ENCODE measurements at places on chromosomes 7 and 10.
A peak's percentile ranks its signal among the peaks of the same experiment; 100 is the strongest.

- DNase-seq = no peak
These were observed 59.7 kb downstream of the PROSER2 start for GRCh38 chr10:11882646-11883375.

- DNase-seq = no peak
These were observed 239.7 kb downstream of the EMX2 start for GRCh38 chr10:117782276-117782675.

DNA sequence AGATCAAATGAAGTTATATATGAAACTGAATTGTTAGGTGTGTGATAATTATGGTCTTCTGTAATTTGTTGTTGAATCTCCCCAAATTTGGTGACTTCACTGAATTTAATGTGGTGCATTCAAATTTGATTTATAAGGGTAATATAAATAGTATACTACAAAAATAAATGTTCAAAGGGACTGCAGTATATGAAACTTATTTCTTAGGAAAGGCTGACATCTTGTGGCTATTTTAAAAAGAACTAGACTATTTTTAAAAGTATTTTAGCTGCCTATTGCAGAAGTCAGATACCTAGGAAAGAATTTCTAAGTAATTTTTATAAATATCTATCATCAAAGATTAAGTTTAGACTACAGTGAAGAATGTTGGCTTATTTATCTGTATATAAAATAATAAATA is 36.6 kb downstream of the ATRNL1 start:
- peak; percentile 8 for DNase-seq

DNA sequence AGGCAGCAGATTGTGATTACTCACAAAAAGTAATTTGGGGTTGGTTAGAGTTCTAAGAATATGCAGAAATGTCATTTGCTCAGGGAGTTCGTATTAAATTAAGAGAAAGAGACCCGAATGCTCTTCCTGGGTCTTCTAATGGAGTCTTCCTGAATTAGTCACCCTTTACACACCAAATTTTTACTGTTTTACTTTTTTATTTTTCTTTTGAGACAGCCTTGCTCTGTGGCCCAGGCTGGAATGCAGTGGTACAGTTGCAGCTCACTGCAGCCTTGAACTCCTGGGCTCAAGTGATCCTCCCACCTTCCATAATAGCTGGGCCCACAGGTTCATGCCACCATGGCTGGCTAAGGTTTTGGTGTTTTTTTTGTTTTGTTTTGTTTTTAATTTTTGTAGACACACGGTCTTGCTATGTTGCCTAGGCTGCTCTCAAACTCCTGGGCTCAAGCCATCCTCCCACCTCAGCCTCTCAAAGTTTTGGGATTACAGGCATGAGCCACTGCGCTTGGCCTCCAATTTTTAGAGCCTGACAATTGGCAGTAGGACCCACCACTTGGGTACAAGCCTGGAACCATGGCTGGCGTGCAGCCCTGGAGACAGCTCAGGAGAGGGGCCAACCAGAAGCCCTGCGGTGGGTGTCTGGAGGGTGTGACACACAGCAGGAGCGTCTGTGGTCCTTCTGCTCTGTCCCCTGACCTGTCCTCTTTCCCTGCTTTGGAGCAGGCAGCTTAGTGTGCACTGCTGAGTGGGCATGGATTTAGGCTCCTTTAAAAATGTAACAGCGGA is 16.4 kb upstream of the BHLHA15 start:
- no peak for DNase-seq

GRCh38 chr7:45921699-45922519 is 837 bp upstream of the IGFBP3 start:
- DNase-seq = no peak

DNA sequence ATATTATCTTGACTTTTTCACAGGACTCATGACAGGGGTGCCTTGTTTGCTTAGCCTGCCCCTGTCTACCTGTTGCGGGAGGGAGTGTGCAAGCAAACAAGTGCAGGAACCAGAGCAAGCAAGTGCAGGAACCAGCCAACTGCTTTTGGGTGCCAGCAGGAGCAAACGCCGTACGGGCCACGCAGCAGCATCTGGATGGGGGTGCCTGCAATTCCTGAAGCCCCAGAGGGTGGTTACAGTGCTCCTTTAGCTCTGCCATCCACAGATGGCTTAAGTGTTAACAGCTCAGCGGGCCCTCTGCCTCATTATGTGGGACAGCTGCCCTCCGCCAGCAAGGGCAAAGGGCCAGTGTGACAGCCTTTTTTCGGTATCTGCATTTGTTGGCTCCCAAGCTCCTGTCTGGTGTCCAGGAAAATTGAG is 83.5 kb downstream of the MICU1 start:
- no peak for DNase-seq

DNA sequence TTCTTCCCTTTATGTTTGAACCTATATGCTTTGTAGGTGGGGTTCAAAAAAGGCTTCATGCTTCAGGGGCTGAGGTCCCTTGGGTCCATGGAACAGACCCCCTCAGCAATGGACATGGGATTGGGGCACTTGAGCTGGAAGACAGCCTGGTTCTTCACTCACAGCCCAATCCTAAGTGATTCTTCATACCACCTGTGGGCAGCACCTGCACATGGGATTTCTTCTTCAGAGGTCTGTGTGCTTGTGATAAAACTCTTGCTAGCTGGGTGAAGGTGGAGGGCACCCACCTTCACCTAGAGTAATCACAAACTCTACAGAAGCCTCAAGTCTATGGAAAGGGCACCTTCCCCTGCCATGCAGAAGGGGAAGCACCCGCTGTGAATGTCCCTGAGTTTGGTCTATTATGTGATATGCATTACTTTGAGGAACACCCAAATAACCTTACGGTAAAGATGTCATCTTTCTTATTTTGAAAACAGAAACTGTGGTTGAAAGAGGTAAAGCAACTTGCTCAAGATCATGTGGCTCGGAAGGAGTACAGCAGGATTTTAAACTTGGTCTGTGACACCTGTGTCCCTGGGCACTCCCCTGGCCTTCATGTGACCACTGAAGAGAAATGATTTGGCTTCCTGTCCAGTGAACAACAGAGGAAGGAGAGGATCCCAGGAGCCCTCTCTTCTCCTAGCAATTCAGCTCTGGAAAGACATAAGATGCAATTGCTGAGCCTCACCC is 469.5 kb upstream of the ZMIZ1 start:
- DNase-seq = no peak
